ENCODE measurements at places on chromosomes 2 and 18.

GRCh38 chr2:234305846-234306245 is 191.0 kb downstream of the ARL4C start:
- no peaks in the 10 kb centered on the region for H3K36me3 ChIP-seq
- H3K4me1 ChIP-seq: peaks cover 38% of the 10 kb centered on the region
- H3K4me3 ChIP-seq: no peak overlapping the region
- peak overlapping the region; percentile 72 for H3K27ac ChIP-seq
- DNase-seq: no peak
- no peaks in the 10 kb centered on the region for H3K27me3 ChIP-seq

DNA sequence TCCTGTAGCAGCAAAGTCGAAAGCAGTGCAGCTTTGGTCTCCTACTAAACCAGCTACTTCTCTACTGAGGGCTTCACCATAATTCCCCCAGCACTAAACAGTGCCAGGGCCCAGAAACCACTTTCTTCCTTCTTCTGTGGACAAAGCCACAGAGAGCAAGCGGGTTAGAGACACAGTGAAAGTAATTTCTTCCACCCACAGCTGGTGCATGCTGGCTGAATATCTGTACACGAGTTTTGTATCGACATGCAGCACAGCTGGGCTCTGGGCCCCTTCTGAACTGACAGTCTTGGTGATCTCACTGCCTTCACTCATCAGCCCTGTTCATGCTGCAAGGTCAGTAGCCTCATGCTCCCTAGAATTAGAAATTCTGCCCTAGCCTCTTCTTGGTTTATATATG is 74.0 kb upstream of the SULT1C3 start:
- H3K36me3 ChIP-seq: peaks cover 3% of the 10 kb centered on the region
- no peak for DNase-seq
- no peak overlapping the region for H3K4me3 ChIP-seq
- no peaks in the 10 kb centered on the region for H3K4me1 ChIP-seq
- H3K27me3 ChIP-seq: peaks cover 34% of the 10 kb centered on the region

GRCh38 chr2:218284106-218284811 is 8.0 kb downstream of the TMBIM1 start:
- peak overlapping the region; percentile 99 for H3K27ac ChIP-seq
- peaks cover 3% of the 10 kb centered on the region for H3K36me3 ChIP-seq
- peak overlapping the region; percentile 94 for H3K4me3 ChIP-seq
- no peak for DNase-seq

GRCh38 chr2:153601812-153602211 is 123.2 kb upstream of the RPRM start:
- no peaks in the 10 kb centered on the region for H3K27me3 ChIP-seq
- DNase-seq: no peak
- no peak overlapping the region for H3K4me3 ChIP-seq
- H3K27ac ChIP-seq: no peak overlapping the region
- no peaks in the 10 kb centered on the region for H3K4me1 ChIP-seq
- no peaks in the 10 kb centered on the region for H3K36me3 ChIP-seq

DNA sequence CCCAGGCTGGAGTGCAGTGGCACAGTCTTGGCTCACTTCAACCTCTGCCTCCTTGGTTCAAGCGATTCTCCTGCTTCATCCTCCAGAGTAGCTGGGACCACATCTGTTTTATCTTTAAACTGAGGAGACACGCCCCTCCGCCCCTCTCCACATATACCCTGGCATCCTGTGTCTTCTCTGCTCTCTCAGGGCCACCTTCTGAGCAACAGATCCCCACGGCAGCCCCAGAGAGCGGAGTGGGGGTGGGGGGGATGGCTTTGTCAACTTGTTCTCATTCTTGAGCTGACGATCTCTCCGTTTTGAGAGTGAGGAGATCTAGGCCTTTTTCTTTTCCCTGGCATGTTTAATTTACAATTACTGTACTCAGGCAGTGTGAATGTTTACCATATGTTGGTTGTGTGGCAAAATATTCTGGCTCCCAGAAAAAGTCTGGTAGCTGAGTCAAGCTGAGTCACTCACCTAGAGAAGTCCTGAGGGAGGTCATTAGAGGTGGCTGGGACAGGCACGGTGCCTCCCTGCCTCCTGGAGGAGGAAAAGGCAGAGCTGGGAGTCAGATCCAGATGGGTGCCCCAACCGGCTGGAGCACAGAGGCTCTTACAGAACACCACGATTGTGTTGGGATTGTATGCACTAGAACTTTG is 19.5 kb upstream of the ID2 start:
- no peak overlapping the region for H3K27ac ChIP-seq
- peaks cover 3% of the 10 kb centered on the region for H3K36me3 ChIP-seq
- H3K4me1 ChIP-seq: peaks cover 4% of the 10 kb centered on the region
- peaks cover 19% of the 10 kb centered on the region for H3K27me3 ChIP-seq
